ENCODE measurements at places on chromosomes 12 and 14.
A peak's percentile ranks its signal among the peaks of the same experiment; 100 is the strongest.

DNA sequence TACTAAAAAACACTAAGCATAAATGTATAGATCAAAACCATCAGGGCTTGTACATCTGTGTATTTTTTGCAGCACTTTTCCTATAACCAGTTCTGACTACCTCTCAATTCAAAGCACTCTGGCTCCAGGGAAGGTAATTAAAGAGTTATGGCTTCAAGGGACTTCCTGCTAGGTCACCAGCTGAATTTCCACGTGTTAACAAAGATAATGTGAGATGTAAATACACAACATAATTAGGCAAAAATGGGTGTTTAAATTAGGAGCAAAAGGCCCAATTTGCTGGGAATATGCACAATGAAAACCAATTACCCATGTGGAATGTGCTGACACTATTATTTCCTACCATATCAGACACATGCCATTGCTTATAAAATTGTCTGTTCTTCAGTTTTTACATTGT is 513.4 kb upstream of the FLRT2 start:
- no peak for DNase-seq

DNA sequence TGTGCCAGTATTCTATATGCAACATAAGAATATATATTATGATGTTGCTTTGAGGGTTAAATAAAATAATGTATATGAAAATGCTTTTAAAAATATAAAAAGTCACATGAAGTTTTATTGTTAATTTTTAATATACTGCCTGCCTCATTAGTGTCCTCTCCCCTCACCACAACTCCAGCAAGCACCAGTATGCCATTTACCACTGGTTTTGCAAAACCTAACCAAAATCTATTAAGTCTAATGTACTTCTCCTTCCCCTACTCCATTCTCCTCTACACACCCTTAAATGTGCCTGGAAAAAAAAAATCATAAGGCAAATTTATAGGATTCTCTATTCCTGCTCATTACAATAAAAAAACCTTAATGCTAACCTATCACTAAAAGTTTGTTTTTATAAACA is 24.0 kb upstream of the GNG2 start:
- no peak for DNase-seq

DNA sequence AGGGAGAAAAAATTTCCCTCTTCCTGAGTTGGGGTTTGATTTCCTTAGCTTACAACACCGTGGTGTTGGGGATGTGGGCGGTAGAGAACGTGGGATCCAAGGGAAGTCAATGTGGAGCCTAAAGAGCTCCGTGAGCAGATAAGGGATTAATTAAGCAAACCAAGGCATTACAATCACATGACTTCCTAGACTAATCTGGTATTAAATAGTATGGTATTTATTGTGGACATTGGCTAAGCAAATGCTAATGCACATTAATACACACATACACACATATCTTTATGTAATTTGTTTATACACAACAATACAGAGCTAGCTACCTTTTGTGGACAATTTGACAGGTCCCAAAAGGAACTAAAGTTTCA is 791 bp upstream of the RNF41 start:
- no peak for DNase-seq

GRCh38 chr14:96824283-96824682 is 27.1 kb downstream of the VRK1 start:
- DNase-seq = peak; percentile 24

- peak; percentile 39 for DNase-seq
Observed at GRCh38 chr12:122117979-122118378, 39.4 kb downstream of the MLXIP start.

Measured in MCF 10A (cell line).